ENCODE measurements at places on chromosomes 2 and 18.
A peak's percentile ranks its signal among the peaks of the same experiment; 100 is the strongest.

DNA sequence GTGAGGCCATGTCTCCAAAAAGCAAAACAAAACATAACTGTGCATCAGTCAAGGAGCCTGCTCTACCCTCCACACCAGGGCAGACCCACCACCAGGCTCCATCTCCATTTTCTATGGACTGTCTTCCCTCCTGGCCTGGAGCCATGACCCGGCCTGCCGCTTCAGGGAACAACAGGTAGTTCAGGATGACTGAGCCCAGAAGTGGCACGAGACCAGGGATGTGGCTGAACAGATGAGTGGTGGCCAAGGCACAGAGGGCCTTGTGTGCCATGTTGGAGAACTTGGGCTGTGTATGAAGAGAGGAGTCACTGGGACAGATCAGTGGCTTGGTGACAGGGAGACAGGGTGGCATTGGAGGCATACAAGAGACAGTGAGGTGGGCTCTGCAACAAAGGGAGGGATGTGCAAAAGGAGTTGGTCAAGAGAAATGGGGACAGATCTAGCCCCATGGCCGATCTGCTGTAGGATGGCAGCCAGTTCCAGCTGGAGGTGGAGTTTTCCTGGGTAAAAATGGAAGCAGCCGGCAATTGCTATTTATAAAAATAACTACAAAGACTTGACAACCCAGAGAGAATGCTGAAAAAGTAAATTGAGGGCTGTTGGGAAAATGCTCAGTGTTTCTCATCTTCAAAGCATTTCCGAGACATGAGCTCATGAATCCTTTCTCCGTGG lies 35.0 kb downstream of the TMEM177 start:
- no peak for DNase-seq

DNA sequence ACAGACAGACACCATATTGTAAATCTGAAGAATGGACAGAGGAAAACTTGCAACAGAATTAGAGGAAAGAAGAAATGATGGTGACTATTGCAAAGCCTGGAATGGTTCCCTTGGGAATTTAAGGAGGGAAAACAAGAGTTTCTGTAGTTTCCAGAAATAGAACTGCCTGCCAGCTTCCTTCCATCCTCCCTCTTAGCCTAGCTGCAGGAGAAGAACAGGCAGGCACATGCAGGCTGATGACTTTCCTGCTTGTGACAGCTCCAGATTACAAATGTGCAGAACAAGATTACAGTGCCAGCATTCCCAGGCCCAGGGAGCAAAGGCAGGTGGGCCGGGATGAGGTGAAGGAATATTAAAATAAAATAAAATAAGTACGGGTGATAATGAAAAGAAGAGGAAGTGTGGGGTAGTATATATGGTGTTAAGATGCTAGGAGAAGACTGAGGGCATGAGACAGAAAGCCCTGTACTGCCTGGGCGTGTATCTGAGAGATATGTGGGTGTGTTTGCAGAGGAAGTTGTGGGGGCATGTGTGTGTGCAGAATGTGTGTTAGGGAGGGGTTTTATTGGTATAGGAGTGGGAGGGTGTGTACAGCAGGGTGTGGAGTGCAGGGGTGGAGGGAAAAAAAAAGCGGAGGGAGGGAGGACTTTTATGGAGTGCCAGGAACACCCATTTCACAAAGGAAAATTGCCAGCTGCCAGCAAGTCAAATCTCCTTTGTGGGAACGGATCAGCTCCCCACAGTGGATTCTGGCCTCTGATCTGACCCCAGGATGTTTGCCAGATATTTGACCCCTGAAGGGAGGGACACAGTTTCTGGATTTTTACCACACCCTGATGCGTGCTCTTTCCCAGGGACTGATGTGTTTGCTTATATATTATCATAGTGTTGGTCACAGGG lies 43.9 kb upstream of the NEMP2 start:
- no peak for DNase-seq

DNA sequence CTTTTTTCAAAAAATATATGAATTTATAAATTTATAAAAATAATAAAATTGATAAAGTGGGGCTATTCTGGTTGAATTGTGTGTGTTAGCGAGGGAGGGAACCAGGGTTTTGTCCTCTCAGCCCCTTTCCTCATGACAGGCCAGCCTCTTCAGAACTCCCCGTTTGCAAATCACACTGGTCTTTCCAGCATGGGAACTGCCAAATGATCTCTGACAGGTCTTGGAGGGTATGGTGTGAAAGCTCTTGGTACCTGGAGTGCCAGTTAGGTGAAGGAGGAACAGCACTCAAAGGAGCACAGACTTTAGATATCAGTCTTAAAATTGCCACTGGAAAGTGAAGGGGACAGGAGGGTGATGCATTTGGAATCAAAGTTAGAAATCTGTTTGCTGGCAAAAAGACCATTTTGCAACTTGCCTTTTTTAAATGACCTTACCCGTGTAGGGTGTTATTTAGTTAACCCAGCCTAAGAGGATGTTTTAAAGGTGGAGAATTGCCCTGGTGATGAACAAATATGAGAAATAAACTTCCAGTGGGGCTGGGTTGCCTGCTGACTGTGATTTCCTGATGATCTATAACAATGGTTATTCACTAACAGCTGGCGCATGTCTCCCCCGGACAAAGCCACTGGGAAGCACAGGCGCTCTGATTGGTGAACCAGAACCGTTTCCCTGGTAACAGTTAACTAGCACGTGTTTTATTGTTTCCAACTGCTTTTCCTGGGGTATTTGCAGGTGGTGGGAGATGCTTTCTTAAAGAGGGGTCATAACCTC lies 85.3 kb upstream of the EFEMP1 start:
- DNase-seq: no peak

DNA sequence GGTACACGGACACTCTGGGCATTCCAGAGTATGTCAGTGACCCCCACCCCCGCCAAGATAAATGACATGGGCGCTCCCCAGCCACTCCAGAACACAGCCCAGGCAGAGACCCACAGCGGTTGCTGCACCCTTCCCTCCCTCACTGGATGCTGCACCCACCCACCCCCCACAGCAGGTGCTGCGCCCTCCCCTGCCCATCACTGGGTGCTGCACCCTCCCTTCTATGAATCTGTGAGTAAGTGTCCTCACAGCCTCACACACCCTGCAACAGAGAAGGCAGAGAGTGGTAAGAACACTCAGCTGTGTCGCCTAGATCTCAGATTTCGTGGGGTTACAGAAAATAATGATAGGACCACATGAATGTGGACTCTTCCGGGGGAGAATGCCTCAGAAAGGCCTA lies 23.5 kb downstream of the CHMP1B start:
- no peak for DNase-seq

DNA sequence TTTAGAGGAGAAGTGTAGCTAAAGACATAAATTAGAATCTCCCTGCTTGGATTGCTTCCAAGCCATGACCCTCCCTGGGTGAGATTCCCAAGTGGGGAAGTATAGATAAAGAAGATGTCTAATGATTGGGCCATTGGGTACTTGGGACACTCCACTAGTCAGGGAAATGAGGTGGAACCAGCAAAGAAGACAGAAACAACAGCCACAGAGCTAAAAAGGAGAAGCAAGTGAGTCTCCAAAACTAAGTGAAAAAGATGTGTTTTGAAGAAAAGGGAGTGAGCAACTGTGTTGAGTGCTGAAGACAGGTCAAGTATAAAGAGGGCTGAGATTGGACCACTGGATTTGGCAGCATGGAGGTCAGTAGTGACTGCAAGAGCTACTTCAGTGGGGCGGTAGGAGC lies 276.7 kb upstream of the STON1 start:
- DNase-seq: no peak

- no peak for DNase-seq
These were observed 218.1 kb upstream of the MGAT5 start for GRCh38 chr2:134035605-134036370.

- no peak for DNase-seq
These were observed 96.0 kb downstream of the ACKR3 start for GRCh38 chr2:236665572-236666118.

DNA sequence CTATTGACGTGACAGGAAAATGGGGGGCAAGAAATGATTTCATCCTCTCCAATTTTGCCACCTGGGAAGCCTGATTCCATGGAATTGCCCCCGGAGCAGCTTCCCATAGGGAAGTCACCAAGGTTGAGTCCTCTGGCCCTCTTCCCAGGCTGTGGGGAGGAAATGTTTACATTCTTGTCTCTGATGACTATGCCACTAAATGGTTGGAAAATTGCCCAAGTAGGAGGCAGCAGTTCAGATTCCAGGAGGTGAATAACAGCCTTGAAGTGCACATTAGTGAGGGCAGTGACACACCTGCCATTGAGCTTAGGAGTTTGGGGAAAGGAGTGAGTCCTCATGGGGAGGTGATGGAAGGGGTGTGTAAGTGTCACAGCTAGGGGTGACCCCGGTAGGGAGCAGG lies 449.2 kb upstream of the DCC start:
- DNase-seq: no peak

- no peak for DNase-seq
These were observed 15.1 kb upstream of the DARS1 start for GRCh38 chr2:136000502-136000901.

GRCh38 chr2:197137231-197137630 lies 173.3 kb downstream of the ANKRD44 start:
- no peak for DNase-seq

DNA sequence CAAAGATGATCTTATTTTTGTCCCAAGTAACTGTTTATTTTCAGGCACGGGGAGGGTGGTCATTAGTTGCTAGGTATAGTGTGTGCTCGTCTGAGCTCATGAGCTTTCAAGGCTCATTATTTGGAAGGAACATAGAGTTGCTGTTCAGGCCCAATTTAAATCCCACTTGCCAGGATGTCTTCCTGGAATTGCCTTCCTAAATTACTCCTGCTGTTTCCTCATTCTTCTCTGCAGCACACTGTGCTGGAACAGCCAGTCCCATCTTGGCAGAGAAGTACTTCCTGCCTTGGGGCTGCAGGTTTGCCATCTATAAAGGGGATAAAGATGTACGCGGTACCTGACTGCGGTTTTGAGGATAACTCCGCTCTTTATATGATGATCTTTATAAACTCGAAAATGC lies 37.3 kb downstream of the GREB1 start:
- no peak for DNase-seq

- no peak for DNase-seq
These were observed at the start of gene MPP4 for GRCh38 chr2:201698588-201699226. MPP4 (minus strand) TSS chr2:201698644; CDS start chr2:201693954, 4,690 bp downstream.

DNA sequence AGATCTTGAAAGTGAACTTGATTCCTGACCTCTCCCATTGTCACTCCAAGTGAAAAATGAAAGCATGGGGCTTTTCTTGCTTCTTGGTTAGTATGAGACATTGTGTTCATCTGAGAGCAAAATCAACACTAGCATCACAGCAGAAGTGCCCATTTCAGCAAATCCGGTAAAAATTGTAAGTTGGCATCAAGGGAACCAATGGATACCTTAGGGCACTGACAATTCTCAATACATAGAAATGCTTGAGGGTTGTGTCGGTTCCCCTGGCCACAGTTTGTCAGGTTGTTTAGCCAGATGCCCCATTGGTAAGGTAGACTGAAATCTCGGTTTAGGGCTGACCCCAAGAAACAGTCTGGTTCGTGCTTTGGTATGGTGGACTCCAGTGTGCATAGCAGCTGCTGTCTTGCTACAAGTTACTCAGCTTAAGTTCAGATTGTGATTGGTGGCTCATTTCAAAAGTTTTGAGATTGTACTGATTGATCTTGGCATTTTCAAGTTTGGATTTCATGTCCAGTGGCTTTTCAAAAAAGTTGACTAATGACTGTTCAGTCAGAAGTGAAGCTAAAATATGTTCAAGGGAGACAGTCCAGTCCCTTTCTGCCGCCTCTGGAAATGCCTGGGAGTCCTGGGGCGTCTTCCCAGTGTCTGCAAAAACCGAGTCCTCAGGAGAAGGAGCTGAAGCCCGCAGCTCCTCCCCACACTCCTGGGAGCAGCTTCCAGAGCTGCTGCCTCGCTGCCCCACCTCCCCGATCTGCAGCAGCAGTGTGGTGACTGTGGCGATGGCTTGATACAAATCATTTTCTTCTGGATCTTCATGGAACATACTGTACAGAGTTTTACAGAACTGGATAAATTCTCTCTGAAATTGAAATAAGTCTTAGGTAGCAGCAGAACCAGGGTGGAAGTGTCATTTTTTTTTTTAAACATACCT lies 5.6 kb downstream of the RPL31 start:
- peak; percentile 34 for DNase-seq

- DNase-seq: no peak
These were observed 2.1 kb upstream of the PID1 start for GRCh38 chr2:229273006-229273722.

- DNase-seq: no peak
These were observed at the start of gene HOXD12 for GRCh38 chr2:176099728-176100546. HOXD12 (plus strand) TSS chr2:176099795; CDS start chr2:176099802, 7 bp downstream.

- no peak for DNase-seq
These were observed 43.5 kb downstream of the FBLN7 start for GRCh38 chr2:112181571-112182290.

- no peak for DNase-seq
These were observed 106.3 kb upstream of the B3GNT2 start for GRCh38 chr2:62089658-62090057.

- DNase-seq: no peak
These were observed 14.0 kb upstream of the RIF1 start for GRCh38 chr2:151395509-151396374.

DNA sequence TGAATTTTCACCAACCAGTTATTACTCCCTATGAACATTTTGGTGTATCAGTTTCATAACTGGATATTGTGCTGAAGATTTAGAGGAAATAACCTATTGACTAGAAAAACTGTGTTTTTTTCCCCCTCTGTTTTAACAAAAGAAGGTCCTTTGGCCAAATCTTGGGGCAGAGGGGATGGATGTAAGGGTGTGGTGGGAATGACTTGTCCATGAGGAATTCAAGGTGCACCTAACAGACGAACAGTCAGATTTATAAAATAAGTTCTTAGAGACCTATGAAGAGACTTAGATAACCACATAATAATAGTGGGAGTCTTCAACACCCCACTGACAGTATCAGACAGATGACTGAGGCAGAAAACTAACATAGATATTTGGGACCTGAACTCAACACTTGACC lies 119.3 kb upstream of the SESTD1 start:
- DNase-seq: no peak

DNA sequence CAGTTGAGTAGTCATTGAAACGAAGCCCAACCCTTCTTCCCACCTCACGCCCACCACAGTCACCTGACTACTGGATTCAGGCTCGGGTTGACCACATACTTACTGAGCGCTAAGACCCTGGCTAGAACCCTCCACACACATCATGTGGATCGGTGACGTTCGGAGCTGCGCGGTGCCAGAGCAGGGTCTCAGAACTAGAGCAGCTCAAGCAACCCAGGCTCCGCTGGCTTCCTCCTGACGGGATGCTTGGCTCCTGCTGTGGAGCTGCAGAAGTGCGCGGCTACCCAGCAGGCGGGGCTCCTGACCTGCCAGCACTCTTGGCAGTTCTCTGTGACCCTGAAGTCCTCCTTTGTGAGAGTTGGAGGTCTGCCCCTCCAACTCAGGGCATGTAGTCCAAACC lies 90.6 kb upstream of the MBOAT2 start:
- DNase-seq: no peak

GRCh38 chr18:12891561-12891960 lies 7.5 kb upstream of the PTPN2 start:
- DNase-seq: no peak

- no peak for DNase-seq
These were observed 161.0 kb downstream of the LAMA3 start for GRCh38 chr18:23850215-23850614.
